ENCODE measurements at places on chromosomes 3 and 15.

GRCh38 chr15:99681990-99682389 lies 51.2 kb downstream of the LYSMD4 start:
- no peak for DNase-seq

DNA sequence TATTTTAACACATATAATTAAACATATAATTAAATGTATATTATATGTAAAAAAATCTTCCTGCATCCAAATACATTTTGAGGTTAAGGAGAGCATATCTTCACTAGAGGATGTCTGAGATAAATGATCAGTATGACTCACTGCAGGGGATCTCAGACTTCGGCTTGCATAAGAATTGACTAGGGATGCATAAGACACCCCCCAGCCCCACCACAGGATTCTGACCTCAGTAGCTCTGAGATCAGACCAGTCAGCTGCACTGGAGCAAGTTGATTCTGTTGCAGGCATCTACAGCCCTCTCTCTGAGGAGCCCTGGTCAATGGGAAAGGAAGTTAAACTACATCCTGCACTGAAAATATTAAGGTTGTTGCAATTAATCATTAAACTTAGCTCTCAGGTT lies 29.0 kb upstream of the TBC1D21 start:
- DNase-seq: no peak

DNA sequence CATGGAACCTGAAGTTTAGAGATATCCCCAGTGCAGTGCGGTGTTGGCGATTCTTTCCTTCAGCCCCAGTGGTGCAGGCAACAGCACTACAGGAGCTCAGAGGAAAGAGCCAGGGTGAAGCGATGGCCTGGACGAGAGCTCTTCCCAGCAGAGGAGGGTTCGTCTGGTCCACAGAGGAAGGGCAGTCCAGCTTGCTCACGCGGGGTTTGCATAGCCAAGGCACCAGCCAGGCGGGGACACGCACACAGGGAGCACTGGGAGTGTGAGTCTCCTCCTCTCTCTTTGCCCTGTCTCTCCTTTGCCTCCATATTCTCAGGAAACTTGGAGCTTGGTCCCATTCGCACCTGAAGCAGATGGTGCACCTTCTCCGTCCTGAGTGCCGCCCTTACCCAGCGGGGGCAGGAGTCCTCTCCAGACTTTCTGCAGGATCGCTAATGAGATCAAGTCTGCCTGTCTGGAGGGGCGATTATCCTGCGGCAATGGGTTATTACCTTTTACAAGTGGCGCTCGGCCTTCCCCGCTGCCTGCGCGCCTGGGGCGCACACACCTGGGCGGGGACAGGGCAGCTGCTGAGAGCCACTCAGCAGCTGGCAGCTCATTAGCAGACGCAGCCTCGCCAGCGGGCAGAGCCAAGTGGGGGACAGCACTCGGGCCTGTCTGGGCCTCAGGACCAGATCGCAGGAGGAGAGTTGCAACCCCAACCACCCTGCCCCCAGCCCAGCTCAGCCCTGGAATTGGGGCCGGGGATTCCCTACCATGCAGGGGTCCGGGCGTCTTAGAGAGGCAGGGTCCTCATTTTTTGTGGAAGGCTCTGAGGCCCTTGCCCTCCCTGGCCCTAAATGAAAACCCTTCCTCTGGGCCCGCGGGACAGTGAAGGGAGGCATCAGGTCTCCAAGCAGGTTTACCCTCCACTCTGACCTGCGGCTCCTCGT lies 119.0 kb upstream of the MEF2A start:
- no peak for DNase-seq

DNA sequence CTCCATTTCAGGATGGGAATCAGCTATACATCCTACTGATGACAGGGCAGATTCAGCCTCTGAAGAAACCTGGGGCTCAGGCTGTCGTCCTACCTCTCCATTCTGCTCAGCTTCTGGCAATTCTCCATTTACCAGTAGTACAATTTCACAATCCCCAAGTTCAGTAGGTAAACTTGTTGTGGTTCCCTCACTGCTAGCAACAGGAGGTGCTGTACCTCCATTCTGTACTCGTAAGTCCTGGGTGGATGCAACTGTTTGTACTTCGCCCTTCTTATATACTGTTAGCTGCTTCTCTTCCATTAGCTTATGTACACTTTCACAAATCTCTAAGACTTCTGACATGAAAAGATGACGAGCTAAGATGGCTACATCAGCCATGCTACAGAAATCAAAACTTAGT lies 11.6 kb downstream of the ZBTB11 start:
- no peak for DNase-seq
